H9 (cell line): ENCODE measurements at places on chromosomes 6 and 20.

- DNase-seq, result no peak
These were observed 4.6 kb upstream of the TMEM217 start for GRCh38 chr6:37262446-37263026.

- DNase-seq, result no peak
These were observed 25.8 kb downstream of the SEC23B start for GRCh38 chr20:18533491-18533890.

DNA sequence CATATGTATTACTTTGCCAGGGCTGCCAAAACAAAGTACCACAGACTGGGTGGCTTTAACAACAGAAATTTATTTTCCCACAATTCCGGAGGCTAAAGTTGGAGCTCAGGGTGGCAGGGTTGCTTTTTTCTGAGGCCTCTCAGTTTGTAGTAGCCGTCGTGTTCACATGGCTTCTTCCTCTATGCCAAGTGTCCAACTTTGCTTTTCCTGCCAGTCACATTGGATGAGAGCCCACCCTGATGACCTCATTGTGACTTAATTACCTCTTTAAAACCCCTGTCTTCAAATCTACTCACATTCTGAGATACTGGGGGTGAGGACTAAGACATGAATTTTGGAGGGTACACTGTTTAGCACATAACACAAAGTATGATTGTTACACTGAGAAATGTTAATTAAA lies 9.9 kb upstream of the ECT2L start:
- no peak for DNase-seq

DNA sequence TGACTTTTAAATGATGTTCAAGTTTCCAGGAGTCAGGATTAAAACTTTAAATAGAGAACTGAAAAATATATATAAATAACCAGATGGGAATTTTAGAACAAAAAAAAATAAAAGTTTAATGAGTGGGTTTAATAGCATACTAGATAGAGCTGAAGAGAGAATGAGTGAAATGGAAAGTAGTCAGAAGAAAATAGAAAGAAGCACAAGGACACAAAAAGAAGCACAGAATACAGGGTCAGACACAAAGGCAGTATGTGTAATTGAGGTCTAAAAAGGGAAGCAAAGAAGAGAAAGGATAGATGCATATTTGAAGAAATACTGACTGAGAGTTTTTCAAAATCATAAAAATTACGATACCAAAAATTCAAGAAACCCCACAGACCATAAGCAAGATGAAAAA lies 159.8 kb upstream of the FERMT1 start:
- DNase-seq, result no peak

GRCh38 chr6:7785243-7786035 lies 59.5 kb downstream of the BMP6 start:
- DNase-seq, result no peak

DNA sequence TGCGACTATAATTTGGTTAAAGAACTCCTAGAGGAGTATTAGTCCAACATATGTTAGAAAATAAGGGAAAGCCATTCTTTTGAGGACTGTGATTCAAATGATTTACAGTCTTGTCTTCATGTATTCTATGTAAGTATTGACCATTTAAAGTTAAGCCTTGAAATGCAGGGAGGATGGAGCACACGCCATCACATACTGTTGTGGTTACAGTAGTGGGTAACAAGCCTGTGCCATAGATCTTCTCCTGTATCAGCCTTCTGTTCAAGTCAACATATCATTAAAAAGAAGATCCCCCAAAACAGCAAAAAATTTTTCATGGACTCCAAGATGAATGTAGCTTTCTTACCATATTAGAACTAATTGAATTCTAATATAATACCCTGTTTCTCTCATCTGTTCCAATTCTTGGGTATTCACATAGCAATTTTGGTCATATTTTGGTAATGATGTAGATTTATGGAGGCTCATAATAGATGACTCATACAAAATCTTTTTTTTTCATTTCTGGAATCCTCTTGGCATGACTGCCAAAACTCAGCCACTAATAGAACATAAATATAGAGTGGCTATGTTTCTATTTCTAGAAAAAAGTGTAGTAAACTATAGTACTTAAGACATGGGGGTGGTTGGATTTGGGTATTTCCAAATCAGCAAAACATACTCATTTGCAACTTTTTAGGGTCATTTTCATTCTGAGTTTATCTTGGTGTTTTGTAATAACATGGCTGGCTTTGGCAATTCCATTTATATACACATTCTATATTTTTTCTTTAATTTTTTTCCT lies 413.5 kb downstream of the BCKDHB start:
- no peak for DNase-seq

DNA sequence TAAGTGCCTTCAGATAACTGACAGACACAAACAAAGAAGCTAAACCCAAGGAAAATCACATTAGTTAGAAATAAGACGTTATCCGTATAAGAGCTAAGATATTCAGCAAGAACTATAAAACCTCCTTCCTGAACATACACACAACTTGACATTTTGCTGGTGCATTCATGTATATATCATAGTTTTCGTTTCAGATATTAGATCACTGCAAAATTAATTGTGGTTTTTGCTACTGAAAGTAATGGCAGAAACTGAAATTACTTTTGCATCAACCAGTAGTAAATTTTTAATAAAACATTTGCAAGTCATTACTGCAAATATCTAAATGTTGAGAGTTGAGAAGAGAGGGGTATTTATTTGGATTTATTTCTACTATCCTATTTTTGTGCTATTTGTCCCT lies 26.1 kb upstream of the KCNQ5 start:
- no peak for DNase-seq

DNA sequence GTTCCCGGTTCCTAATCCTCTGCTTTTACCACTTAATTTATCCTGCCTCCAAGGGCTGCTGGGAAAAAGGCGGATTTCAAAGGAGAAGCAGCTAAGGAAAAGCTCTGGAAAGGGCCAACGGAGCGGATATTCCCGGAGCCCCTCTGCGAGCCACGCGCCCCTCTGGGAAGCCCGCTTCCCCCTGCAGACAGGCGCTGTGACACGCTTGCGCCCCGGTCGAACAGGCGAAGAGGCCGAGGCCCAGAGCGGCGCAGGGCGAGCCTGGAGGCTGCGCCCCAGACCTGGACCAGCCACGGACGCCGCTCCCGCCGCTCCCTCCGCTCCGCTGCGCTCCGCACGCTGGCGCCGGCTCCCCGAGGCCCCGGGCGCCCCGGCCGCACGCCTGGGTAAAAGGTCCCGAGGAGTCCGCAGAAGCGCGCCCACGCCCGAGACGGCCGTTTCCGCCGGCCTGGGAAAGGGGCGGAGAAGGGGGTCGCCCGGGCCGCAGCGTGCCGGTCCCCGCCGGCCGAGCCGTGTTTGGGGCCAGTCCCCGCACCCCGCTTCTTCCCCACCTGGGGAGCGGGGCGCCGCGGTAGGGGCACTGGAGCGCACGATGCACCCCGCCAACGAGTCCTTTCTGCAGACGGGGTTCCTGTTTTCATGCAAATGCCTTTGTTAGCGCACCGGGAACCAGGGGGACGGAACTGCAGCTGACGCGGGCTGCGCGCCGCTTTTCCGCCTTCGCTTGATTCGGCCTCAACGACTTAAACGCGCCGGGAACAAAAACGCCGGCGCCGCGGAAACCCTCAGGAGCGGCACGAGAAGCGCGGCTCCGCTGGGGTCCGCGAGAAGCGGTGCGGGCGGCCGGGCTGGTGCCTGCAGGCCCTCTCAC lies 91.9 kb upstream of the SIRPA start:
- peak; percentile 81 for DNase-seq

DNA sequence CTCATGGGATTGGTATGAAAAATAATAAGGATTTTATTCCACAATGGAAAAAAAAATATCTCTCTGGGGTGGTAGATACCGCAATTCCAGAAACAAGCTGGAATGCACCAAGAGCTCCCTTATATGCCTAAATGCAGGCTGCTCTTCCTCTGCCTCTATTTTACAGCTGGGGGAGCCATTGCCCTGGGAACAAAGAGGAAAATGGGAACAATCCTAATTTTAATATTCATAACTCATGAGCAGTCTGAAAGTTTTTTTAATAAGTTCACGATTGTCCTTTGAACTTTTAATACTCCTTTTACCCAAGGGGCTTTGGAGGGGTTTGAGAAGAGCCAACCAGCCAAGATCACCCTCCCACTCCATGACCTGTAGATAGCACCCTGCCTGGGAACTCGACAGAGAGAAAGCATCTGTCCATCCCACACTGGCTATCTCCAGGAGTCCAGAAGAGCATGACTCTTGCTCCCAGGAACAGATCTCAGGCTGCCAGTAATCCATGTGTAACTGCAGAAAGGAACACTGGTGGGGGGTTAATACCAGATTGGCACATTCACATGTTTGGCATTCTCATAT lies 74.7 kb downstream of the CD83 start:
- no peak for DNase-seq

DNA sequence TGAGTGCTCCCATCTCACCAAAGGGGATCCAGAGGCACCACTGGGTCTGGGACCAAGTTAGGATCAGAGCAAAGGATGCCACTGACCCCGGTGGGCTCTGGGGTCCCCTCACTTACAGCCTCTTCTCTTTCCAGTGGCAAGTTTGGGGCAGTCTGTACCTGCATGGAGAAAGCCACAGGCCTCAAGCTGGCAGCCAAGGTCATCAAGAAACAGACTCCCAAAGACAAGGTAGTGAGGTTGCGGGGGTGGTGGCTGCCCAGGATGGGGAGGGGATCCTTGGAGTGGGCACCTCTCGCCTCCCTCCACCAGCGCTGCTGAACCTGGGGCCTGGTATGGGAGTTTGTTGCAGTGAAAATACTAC lies 4.9 kb downstream of the MYLK2 start:
- DNase-seq, result no peak

DNA sequence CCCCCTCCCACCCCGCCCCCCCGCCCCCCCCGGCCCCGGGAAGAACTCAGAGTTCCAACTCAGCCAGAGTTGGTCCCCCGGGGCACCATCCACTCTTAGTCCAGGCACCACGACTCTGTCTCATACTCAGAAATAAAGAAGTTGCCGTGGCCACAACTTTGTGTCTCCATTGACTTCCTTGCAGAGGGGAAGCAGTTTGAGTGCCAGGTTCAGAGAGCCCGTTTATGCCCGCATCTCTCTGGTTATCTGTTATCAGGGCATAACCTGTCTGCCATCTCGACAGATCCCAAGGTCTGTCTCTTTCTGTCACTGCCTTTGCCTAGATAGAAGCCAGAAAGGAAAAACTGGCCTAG lies 605 bp downstream of the CDC5L start:
- no peak for DNase-seq

- DNase-seq, result no peak
These were observed 98.5 kb upstream of the SHLD1 start for GRCh38 chr20:5651746-5652145.

- no peak for DNase-seq
These were observed 66.7 kb upstream of the RIPOR2 start for GRCh38 chr6:25002326-25003091.

DNA sequence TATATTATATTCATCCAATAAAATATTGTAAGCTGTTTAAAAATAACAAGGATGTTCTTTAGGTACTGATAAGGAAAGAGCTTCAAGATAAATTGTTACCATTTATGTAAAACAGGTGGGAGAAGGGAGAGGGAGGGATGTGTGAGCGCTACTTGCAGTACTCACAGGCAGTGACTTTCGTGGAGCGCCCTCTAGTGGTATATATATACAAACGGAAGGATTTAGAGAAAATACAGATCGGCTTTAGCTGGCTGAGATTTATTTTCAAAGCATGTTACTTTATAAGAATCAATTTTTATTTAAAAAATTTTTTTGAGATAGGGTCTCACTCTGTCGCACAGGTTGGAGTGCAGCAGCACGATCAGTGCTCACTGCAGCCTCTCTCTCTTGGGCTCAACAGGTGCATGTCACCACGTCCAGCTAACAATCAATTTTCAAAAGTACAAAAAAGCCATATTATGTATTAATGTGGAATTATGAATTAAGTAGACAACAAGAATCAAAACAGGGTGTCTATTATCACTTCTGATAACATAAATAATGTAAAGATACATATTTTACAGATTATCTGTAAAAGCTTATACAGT lies 3.3 kb upstream of the MOG start:
- DNase-seq, result no peak

GRCh38 chr6:107079429-107079828 lies 35.9 kb downstream of the BEND3 start:
- DNase-seq, result peak; percentile 70

DNA sequence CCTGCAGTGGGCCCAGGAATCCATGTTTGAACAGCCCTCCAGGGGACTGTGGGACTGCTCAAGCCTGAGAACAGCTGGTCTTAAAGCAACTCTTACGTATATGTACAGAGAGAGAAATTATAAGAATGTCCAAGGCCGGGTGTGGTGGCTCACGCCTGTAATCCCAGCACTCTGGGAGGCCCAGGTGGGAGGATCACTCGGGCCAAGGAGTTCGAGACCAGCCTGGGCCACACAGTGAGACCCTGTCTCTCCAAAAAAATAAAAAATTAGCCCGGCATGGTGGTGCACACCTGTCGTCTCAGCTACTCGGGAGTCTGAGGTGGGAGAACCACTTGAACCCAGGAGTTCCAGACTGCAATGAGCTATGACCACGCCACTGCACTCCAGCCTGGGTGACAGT lies 134.0 kb downstream of the DTNBP1 start:
- no peak for DNase-seq

GRCh38 chr6:169988769-169989550 lies 237.5 kb downstream of the ERMARD start:
- DNase-seq, result no peak

- DNase-seq, result peak; percentile 29
These were observed 595 bp downstream of the FBXO5 start for GRCh38 chr6:152981989-152982903.
